ENCODE measurements at places on chromosomes 12 and 14.
A peak's percentile ranks its signal among the peaks of the same experiment; 100 is the strongest.

DNA sequence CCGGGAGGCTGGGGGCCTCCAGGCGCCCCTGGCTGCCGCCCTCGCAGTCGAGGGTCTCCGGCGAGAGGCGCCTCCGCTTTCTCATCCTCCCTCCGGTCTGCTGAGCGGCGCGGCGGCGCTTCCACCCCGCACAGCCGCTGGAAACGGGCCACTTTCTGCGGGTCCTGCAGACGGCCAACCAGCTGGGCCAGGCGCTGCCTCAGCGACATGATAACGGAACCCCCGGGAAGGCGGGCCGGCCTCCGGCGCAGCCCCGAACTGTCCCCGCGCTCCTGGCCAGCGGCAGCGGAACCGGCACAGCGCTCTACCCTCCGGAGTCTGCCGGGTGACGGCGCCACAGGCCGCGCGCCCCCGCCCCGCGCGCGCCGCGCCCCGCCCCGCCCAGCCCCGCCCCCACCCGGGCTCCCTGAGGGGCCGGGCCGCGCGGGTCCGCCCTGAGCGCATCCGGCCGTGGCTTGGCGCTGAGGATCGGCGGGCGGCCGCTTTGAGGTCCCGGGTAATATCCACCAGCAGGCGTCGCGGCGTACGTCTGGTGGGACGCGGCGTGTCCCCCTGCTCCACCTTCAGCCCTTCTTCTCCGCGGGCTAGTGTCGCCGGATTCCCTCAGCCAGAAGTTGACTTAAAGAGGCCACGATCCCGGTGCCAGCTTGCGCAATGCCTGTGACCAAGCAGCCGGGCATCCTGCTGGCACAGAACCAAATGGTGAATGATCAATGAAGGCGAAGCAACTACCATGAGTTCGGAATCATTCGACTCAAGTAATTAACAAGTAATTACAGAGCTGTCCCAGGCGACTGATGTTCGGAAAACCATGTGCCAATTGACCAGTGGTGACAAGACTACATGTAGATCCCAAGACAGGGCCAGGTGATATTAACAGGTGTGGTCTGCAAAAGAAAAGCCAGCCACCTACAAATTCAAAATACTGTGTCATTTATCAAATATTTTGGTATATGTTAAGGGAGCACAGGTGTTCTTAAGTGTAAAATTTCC, at the start of gene SGPP1:
Gene SGPP1, minus strand, starts transcription at position 330 of the 993 bp plus-strand sequence. Its CDS starts 121 bp downstream, at position 209.
- DNase-seq = peak; percentile 73

DNA sequence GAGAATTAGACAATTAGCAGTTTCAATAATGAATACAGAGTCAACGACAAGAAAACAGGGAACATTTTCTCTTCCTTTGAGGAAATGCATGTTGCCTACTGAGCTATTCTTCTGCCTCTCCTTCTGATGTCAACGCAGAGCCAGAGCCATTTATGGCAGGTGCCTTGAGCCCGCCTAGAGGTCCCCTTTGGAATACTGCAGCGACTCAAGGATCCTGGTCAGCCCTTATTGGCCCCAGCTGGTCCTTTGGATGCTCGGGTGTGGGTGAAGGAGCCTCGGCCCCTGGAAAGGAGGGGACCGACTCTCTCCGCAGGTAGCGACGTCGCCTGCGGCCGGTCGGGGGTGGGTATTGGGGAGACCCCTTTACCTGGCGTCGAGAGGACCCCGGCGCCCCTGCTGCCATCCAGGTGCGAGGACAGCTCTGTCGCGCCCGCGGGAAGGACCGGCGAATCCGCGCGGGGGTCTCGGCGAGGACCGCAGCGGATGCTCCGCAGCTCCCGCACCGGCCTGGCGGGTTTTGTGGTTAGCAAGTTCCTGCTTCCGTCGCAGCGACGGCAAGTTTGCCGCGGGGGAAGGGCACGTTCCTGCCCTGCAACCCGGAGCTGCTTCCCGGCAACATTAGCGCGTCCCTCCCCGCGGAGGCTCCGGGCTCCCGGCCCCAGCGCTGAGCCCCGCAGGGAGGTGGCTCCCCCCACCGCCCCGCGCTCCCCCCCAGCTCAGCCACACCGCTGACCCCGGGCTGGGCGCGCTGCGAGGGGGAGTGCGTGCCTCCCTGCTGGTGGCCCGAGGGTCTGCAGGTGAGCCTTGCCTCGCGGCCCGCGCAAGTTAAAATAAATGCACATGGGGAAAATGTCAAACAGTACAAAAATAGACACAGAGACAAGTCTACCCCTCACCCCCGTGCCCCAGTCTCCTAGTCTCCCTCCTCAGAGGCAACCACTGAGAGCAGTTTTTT, at the start of gene MANSC1:
Gene MANSC1, minus strand, starts transcription at position 532 of the 955 bp plus-strand sequence. CDS start 6,928 bp downstream, outside the sequence.
- DNase-seq = peak; percentile 28

- no peak for DNase-seq
Observed at GRCh38 chr14:68377006-68377405, 415.9 kb downstream of the ZFP36L1 start.

GRCh38 chr12:26939953-26940352, 1.7 kb downstream of the FGFR1OP2 start:
- no peak for DNase-seq

- DNase-seq = no peak
Observed at GRCh38 chr12:90854136-90854689, 100.8 kb downstream of the CCER1 start.

All from stimulated activated naive B cell treated with anti-CD40 and anti-IgM and Interleukin-4, amounts not matched to agents 10 μg/mL and 1 μg/mL and 100 μg/mL, for 72 hours (primary cell).